Vagina (tissue), 2 donors: ENCODE measurements at places on chromosomes 7 and 10. TPM values are rescaled to one million over a fixed set of nuclear protein-coding genes. Genes with fewer than 3 reads are reported as not detected.

ASIC3 gene
- total RNA-seq: 3.7 TPM

NPY4R2 gene
- 0.49 TPM for total RNA-seq

NRP1 gene
- 52.5 TPM for total RNA-seq

GRCh38 chr7:119630406-119630969 is 642.5 kb upstream of the KCND2 start:
- H3K4me1 ChIP-seq: no peaks in the 10 kb centered on the region
- no peak overlapping the region for H3K4me3 ChIP-seq
- no peak for DNase-seq
- H3K27me3 ChIP-seq: no peaks in the 10 kb centered on the region
- no peak overlapping the region for H3K27ac ChIP-seq

DNA sequence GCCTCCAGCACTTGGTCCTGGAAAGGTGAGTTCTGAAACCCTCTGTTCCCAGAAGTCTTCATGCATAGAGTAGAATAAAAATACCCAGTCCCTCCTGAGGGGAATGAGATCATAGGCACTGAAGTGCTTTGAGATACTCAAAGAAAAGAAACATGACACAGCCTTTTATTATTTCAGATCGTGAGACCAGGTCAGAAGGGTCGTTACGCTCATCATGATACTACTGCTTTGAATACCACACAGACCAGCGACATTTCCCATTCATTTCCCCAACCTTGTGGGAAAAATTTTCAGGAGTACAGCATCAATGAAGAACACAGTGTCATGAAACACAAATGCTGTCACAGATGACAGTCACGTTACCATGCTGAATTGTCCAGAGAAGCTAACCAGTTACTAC is 15.0 kb downstream of the CLRN3 start:
- no peak overlapping the region for H3K4me3 ChIP-seq
- H3K36me3 ChIP-seq: no peaks in the 10 kb centered on the region
- DNase-seq: no peak
- no peaks in the 10 kb centered on the region for H3K4me1 ChIP-seq
- no peak overlapping the region for H3K27ac ChIP-seq

GPR37 gene
- total RNA-seq: 0.98 TPM

DNA sequence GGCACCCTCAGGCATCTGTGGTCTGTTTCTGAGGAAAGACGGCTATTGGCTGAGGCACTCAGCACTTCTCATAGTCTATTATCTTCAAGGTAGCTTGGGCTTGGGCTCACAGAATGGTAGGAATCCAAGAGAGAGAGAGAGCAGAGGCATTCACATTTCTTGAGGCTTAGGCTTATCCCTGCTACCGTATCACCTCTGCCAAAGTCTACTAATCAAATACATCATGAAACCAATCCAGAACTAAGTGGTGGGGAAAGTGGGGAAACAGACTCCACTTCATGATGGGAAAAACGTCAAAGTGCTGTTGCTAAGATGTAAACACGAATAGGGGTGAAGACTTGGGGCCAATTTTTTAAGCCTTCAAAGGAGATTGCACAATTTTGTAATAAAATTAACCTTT is 271.1 kb upstream of the SEMA3D start:
- H3K4me3 ChIP-seq: no peak overlapping the region
- H3K36me3 ChIP-seq: no peaks in the 10 kb centered on the region
- no peaks in the 10 kb centered on the region for H3K4me1 ChIP-seq
- no peak overlapping the region for H3K27ac ChIP-seq

- H3K4me3 ChIP-seq: no peak overlapping the region
- no peaks in the 10 kb centered on the region for H3K27me3 ChIP-seq
- no peaks in the 10 kb centered on the region for H3K4me1 ChIP-seq
- no peak for DNase-seq
- no peak overlapping the region for H3K27ac ChIP-seq
Observed at GRCh38 chr10:60549686-60550085, 160.0 kb upstream of the ANK3 start.

PPP1R9A gene
- 1.5 TPM for total RNA-seq

- DNase-seq: no peak
- no peak overlapping the region for H3K27ac ChIP-seq
- H3K27me3 ChIP-seq: no peaks in the 10 kb centered on the region
- peaks cover 11% of the 10 kb centered on the region for H3K4me1 ChIP-seq
- no peak overlapping the region for H3K4me3 ChIP-seq
Observed at GRCh38 chr10:102963756-102964025, 45.6 kb downstream of the CNNM2 start.

DNA sequence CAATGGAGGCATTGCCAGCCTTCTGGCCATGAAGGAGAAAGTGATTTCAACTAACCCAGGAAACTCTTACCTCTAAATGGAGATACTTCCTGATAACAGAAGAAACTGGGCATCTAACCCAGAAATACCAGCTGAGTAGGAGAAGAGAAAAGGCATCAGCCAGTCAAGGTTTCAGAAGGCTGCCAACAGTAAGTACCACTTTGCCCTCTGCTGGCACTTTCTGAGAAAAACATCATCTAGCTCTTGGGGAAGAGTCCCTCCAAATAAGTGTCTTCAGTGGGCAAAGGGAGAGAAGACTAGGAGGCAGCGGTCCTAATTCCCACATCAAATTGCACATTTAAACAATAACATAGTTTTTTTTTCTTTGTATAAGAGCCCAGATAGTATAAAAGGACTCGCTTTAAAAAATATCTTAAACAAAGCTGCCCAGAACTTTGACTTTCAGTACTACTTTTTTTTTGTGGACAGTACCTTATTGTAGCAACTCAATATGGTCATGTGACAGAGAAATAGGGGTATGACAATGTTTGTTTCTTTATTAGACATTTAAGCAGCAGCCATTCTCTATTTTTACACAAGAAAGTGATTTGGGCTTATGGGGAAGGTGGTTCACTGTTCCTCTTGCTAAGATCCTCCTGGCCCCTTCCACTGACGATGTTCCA is 157.3 kb downstream of the CTTNBP2 start:
- no peak overlapping the region for H3K27ac ChIP-seq
- H3K4me1 ChIP-seq: no peaks in the 10 kb centered on the region
- no peak overlapping the region for H3K4me3 ChIP-seq
- no peaks in the 10 kb centered on the region for H3K27me3 ChIP-seq
- no peak for DNase-seq

ADAMTS14 gene
- not detected for total RNA-seq

DNA sequence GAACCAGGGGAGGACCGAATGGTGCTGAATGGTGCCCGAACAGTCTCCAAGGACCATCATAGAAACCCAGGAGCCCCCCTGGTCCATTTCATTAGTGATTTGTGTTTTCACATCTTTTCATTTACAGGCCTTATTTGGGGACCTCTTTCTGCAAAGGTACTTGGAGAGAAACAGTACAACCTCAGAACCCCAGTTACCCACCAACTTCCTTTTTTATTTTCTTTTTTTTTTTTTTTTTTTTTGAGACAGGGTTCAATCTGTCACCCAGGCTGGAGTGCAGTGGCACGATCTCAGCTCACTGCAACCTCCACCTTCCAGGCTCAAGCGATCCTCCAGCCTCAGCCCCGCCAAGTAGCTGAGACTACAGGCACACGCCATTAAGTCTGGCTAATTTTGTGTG is 13.0 kb upstream of the ELN start:
- no peak overlapping the region for H3K27ac ChIP-seq
- no peaks in the 10 kb centered on the region for H3K27me3 ChIP-seq
- H3K4me1 ChIP-seq: peaks cover 12% of the 10 kb centered on the region
- DNase-seq: no peak
- H3K4me3 ChIP-seq: no peak overlapping the region
- H3K36me3 ChIP-seq: no peaks in the 10 kb centered on the region

GRCh38 chr7:2528481-2529095 is 9.0 kb downstream of the LFNG start:
- H3K4me3 ChIP-seq: no peak overlapping the region
- H3K36me3 ChIP-seq: no peaks in the 10 kb centered on the region
- no peaks in the 10 kb centered on the region for H3K27me3 ChIP-seq
- H3K4me1 ChIP-seq: peaks cover 82% of the 10 kb centered on the region
- DNase-seq: no peak
- peak overlapping the region; percentile 83 for H3K27ac ChIP-seq

DYNC1I1 gene
- 12.0 TPM for total RNA-seq

GBX1 gene
- not detected for total RNA-seq

- H3K4me3 ChIP-seq: no peak overlapping the region
- DNase-seq: no peak
- no peaks in the 10 kb centered on the region for H3K4me1 ChIP-seq
Observed at GRCh38 chr7:10706875-10707493, 266.7 kb upstream of the PHF14 start.

SOSTDC1 gene
- 5.9 TPM for total RNA-seq

GRCh38 chr7:18532813-18533212 is 37.3 kb downstream of the HDAC9 start:
- H3K4me3 ChIP-seq: no peak overlapping the region
- no peaks in the 10 kb centered on the region for H3K36me3 ChIP-seq
- no peak overlapping the region for H3K27ac ChIP-seq
- no peak for DNase-seq
- H3K4me1 ChIP-seq: peaks cover 6% of the 10 kb centered on the region

GRCh38 chr10:13039761-13040160 is 38.2 kb upstream of the CCDC3 start:
- H3K27me3 ChIP-seq: no peaks in the 10 kb centered on the region
- H3K36me3 ChIP-seq: no peaks in the 10 kb centered on the region
- no peak for DNase-seq
- H3K4me3 ChIP-seq: no peak overlapping the region
- no peak overlapping the region for H3K27ac ChIP-seq

GRCh38 chr7:113608782-113609181 is 310.0 kb downstream of the PPP1R3A start:
- no peak overlapping the region for H3K27ac ChIP-seq
- DNase-seq: no peak
- no peaks in the 10 kb centered on the region for H3K36me3 ChIP-seq
- no peaks in the 10 kb centered on the region for H3K4me1 ChIP-seq
- H3K27me3 ChIP-seq: no peaks in the 10 kb centered on the region

MICU1 gene
- total RNA-seq: 29.2 TPM
